Omental fat pad (tissue), 4 donors: ENCODE measurements at places on chromosomes 1 and 21. TPM values are rescaled to one million over a fixed set of nuclear protein-coding genes. Genes with fewer than 3 reads are reported as not detected.

- DNase-seq: no peak
Measured at GRCh38 chr21:15653710-15654109, 76.1 kb upstream of the USP25 start.

DNA sequence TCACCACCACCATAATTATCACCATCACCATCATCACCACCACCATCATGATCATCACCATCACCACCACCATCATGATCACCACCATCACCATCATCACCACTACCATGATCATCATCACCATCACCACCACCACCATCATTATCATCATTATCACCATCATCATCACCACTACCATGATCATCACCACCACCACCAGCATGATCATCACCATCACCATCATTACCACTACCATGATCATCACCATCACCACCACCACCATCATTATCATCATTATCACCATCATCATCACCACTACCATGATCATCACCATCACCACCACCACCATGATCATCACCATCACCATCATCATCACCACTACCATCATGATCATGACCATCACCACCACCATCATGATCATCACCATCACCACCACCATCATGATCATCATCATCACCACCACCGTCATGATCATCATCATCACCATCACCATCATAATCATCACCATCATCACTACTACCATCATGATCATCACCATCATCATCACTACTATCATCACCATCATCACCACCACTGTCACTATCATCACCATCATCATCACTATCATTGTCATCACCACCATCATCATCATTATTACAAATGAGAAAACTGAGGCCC lies 60.2 kb downstream of the TRABD2B start:
- DNase-seq: no peak

DNA sequence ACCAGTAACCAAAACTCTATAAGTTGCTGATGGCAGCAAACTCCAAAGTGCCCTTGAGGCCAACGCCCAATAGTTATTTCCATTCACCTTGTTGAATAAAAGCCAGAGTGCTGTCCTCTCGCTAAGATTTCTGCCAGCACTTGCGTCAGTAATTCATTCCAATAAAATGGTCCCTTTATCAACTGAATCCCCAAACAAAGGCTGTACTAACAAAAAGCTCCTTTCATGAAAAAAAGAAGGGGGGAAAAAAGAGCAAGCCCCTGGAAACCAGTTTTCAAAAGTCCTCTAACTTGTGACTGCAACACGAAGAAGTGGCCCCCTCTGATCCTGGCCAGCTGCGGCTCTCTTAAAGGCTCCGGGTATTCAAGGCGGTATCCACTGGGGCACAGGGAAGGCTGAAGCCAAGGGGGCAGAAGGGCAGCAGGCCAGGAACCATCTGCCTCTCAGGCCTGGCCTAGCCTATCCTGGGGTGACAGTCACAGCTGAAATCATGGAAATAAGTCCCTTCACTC lies 55.8 kb upstream of the ZNF326 start:
- DNase-seq: no peak

The CD53 gene
- 63.4 TPM for total RNA-seq

The KDF1 gene
- 0.28 TPM for total RNA-seq

The MYBPHL gene
- not detected for total RNA-seq

- no peak for DNase-seq
Measured at GRCh38 chr1:188826800-188827199, 1650.9 kb downstream of the BRINP3 start.

GRCh38 chr1:10815858-10816195 lies 19.4 kb upstream of the CASZ1 start:
- no peak for DNase-seq

- DNase-seq: no peak
Measured at GRCh38 chr21:41695513-41695912, 71.3 kb downstream of the RIPK4 start.
